ENCODE measurements at places on chromosomes 7 and 10. TPM values are rescaled to one million over a fixed set of nuclear protein-coding genes. Genes with fewer than 3 reads are reported as not detected.

DNA sequence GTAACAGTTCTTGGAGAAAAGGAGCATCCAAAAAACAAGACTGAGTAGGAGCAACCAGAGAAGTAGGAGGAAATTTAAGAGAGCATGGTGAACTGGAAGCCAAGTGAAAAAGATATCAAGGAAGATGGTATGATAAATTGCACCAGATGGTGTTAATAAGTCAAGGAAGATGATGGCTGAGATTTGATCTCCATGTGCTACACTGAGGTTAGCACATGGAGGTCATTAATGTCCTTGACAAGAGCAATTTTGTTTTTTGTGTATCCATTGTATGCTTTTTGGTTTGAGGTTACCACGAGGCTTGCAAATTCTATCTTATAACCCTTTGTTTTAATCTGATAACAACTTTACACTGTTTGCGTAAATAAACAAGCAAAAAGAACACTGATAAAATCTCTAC is 11.3 kb upstream of the PTTG1IP2 start:
- DNase-seq = no peak

DNA sequence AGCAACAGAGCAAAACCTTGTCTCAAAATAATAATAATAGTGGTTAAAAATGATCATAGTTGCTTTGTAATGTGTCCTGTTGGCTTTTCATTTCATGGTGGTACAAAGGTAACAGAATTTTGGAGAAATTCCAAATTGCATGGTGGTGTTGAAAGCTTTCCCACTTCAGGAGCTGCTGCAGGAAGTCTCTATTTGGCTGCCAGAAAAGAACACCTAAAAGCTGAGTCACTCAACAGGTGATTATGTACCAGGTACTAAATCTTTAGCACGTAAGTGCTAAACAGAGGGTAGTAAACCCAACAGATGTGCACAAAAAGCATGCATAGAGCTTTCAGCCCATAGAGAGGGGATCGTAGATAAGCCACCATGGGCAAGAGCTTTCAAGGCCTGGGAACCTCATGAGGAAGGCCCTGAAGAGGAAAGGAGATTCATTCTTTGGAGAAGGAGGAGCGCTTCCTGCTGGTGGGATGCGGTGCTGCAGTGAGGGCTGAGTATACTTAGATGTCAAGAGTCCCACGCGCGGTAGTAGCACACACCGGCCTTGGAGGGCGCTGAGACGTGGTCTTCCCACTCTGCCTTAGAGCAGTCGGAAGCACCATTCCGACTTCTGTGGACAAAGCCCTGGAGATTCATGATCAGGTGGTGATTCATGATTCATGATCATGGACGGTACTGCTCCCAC is 118.7 kb downstream of the RALA start:
- DNase-seq = no peak

- no peak for DNase-seq
These were observed 180.7 kb downstream of the DIP2C start for GRCh38 chr10:508726-509125.

DNA sequence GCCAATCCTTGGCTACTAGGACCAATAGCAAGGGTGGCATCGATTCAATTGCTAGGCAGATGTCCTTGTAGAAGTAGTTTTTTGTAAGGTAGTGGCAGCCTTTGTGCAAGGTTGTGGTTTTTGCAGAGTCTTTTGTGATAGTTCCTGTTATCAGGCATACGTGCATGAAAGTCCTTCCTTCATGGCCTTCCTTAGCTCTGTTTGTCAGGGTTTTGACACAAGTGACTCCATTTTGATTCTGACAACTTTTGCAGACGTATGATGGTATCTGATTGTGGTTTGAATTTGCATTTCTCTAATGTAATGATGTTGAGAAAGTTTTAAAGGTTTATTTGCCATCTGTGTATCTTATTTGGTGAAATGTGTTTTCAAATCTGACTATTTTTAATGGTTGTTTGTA is 71.8 kb upstream of the SYPL1 start:
- no peak for DNase-seq

Gene ZNF425
- 0.73 TPM for total RNA-seq

Measured in pulmonary artery endothelial cell (primary cell).